ENCODE measurements at places on chromosomes 11 and 22.

DNA sequence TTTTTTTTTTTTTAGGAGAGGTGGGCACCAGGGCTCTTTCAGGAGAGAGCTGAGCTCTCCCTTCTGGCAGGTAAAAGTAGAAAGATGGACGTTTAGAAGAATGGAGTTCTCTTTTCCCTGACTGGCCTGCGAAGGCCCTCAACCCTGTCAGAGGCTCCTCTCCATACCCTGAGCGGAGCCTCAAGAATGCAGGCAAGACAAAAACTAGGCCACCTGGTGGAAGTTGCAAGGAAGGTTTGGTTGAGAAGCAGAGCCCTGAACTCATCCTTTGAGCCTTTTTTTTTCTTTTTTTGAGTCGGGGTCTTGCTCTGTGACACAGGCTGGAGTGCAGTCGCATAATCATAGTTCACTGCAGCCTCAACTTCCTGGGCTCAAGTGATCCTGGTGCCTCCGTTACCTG, 1.4 kb downstream of the OTOG start:
- no peak for DNase-seq

DNA sequence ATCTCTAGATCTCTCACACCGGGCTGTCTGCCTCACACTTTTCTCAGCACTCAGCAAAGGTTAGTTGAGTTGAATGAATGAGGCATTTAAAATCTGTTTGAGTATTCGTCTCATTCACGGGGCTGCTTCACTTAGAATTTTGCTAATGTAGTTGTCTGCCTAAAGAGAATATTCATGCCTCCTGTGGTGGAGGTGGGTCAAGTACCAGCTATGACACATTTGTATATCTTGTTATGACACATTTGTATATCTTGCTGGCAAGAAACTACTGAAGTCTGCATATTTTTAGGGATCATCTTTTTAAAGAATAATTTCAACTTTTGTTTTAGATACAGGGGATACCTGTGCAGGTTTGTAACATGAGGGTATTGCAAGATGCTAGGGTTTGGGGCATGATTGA, 43.1 kb downstream of the LDLRAD3 start:
- no peak for DNase-seq

- DNase-seq, result no peak
Observed at GRCh38 chr11:8291421-8292350, 28.0 kb upstream of the LMO1 start.

DNA sequence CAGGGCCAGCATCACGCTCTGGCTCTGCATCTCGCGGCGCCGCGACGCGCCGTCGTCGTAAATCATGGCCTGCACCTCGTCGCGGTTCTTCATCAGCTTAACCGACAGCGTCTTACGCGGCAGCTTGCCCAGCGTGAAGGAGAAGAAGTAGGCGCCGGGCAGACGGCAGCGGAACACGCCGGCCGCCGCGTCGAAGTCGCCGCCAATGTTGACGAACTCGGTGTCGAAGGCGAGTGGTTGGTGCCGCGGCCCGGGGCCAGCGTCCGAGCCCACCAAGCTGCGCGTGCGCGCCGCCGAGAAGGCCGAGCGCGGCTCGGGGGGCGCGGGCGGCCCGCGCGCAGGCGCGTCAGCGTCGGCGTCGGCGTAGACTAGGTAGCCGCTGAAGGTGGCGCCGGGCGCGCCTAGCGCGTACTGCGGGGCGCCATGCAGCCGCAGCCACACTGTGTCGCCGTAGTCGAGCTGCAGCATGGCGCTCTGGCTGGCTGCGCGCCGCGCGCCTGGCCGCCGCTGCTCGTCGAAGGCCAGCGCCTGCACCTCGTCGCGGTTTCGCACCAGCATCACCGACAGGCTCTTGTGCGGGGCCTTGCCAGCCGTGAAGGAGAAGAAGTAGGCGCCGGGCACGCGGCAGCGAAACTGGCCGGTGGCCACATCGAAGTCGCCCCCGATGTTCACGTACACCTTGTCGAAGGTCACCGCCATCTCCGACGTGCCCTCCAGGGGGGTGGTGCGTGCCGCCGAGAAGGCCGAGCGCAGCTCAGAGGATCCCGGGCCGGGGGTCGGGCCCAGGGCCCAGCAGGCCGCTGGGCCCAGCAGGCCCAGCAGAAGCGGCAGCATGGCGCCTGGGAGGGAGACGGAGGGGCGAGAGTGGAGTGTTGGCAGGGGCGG, 3.7 kb downstream of the FAM180B start:
- DNase-seq, result no peak

GRCh38 chr11:109184376-109184775, 237.6 kb upstream of the C11orf87 start:
- DNase-seq, result no peak

DNA sequence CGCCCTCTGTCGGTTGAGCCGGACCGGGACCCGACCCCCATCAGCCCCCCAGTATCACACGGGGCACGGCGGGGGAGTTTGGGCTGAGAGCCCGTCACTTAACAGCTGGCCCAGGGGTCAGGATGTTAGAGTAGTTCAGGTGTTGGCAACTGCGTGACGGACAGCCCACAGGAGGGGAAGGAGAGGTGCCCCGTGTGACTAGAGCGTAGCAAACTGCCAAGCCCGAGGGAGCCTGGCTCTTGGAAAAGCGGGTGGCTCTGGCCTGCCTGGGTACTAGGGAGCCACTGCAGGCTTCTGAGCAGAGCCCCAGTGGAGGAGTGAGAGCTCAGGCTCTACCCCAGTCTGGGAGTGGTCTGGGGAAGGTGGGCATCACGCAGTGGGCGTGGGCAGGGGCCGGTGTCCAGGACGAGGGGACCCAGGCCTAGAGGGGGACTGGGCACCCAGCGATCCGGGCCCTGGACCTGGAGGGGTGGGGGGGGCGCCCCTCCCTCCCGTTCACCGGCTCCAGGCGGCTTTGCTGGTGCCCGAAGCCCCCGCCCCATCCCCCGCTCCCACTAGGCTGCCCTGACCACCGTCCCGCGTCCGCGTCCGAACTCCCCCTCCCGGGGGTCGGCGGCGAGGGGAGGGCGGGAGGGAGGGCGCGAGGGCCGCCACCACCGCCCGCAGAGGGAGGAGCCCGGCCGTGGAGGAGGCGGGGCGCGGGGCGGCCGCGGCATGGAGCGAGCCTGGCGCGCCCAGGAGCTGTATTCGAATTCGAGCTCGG, 24.4 kb downstream of the SHANK3 start:
- no peak for DNase-seq

DNA sequence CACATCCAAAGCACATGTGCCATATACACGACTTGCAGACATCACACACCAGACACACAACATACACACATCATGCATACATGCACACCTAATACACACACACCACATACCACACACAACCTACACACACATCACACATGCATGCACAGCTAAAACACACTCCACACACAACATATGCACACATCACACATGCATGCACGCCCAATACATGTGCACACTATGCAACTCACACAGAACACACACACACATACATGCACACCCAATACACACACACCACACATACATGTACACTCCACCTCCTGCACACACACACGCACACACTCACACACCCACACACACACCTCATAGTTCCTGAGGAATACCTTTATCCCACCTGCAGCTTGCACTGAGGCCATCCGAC, 436.0 kb downstream of the MIAT start:
- no peak for DNase-seq

DNA sequence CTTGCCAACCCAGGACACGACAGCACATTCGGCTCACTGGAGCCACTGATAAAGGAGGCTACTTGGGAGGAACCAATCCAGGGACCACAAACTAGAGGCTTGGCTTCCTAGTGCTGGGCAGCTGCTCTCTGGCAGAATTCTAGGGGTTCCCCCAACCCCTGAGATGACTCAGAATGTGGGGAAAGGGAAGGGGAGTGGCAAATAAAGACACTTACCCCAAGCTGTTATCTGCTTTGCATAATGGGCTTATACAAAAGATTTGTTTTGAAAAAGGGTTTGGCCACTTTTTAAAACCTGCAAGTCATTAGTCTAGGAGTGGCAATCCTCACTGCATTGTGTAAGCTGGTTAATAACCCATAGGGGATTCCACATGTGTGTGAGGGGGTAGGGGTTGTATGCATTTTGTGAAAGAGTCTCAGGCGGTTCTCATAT, 64.1 kb upstream of the LMO1 start:
- DNase-seq, result no peak

- DNase-seq, result no peak
Observed at GRCh38 chr11:83641511-83641910, 355.3 kb upstream of the CCDC90B start.

DNA sequence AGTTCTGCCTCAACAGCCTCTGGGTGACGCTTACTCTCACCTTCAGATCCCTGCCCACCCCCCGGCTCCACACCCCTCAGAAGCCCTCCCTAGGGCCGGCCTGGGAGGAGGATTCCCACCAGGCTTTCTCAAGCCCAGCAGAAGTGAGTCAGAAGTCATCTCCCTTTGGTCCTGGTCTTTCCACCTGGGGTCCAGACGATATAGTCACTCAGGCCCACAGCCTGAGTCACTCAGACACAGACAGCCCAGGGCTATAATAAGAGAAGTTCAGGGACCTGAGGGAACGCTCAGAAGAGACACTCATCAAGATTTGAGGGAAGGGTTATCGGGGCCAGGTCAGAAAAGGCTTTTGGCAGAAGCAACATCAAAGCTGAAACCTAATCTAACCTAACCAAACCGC, 127.1 kb downstream of the SPATA19 start:
- DNase-seq, result no peak

- no peak for DNase-seq
Observed at GRCh38 chr11:106695506-106695905, 322.8 kb downstream of the GUCY1A2 start.

DNA sequence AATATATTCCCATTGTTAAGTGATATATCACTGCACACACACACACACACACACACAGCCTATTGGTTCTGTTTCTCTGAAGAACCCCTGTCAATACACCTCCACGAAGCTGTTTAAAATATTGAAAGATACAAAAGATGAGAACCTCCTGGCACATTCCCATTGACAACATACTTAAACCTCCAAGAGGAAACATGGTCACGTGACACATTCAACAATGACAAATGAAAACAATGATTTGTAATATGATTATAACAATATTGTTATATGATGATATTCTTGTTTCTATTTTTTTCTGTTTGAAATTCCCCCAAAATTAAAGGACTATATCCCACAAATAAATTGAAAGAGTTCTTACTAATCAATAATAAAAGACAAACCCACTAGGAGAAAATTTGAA, 1344.9 kb downstream of the BRD1 start:
- no peak for DNase-seq

DNA sequence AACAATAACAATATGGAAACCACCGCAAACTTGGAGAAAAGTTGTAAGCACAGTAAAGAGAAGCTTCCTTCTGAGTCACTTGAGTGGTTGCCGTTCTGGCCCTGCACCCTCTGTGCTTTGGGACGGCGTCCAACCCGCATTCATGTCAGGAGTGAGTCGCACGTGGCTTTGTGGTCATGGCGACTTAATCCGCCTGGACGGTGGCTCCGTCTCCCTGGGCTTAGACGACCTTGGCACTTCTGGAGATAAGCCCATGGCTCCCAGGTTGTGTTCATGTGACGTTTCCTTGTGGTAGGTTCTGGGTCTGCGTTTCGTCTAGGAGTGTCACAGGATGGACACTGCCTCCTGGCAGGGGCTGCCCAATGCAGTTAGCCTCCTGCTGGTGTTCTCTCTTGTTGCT, 40.5 kb downstream of the TPCN2 start:
- DNase-seq, result no peak

DNA sequence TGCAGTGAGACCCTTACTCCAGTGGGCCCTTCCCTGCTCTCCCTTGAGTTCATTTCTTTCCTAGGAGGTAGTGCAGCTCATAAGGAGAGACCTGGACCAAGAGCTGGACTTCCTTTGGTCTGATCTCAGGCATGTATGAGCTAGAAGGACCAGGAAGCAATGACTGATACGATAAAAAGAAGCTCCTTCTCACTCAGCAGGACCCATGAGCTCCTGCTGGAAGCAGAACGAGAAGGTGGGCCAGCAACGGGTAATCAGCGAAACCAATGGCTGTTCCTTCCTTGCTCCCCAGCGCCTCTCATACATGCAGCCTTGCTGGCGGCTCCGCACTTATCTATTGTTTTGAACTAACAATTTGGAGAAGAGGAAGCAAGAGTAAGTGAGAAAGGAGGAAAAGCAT, 56.8 kb downstream of the RPUSD4 start:
- DNase-seq, result no peak

DNA sequence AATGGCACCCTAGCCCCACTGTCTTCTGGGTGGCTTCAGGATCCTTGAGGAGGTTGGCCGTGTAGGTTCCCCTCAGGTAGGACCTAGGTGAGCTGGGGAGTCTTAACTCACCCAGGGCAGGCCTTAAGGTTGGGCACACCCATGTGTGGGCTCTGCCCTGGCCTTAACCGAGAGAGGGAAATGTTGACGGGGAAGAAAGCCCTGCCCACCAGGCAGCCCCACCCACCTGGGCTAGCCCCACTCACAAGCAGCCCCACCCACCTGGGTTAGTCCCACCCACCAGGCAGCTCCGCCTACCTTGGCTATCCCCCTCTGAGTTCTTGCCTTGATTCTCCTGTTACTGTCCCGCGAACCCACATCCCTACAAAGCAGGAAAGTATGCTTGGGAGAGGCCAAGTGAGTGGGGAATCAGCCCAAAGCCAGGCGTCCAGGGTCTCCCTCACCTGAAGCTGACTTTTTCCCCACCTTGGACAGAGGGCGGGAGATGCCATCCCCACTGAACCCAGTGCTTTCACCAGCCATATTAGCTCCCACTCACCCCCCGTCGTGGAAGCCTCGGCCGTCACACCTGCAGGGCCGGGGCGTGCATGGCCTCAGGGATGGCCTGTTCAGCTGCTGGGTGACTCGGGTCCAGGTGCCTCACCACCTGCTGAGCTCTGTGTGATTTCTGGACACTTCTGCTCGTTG, at the start of gene MYEOV:
Gene MYEOV (plus strand): TSS at position 337 of the 687 bp plus-strand sequence. CDS start 1,200 bp downstream, outside the sequence.
- no peak for DNase-seq

DNA sequence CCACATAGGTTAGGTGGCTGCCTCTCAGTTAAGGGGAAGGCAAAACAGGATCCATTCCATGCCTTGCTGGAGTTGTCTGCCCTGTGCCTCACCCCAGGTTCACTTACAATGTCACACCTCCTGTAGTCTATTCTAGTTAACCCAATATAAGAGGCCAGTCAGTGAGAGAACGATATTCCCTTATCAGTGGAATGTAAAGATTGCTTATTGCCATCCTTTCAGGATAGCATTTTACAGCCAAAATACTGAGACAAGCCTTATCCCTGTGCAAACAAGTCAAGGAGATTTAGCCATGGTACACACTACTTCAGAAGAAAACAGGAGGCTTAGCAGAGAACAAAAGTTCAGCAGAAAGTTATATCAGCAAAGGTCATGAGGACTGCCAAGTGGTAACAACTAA, 5.5 kb downstream of the CYP2R1 start:
- no peak for DNase-seq

- no peak for DNase-seq
Observed at GRCh38 chr11:72229925-72230763, 5.6 kb downstream of the INPPL1 start.

GRCh38 chr22:30893434-30894370, 74.9 kb downstream of the MORC2 start:
- no peak for DNase-seq

- DNase-seq, result no peak
Observed at GRCh38 chr11:26947904-26948639, 45.8 kb upstream of the FIBIN start.

Measured in effector CD4-positive, alpha-beta T cell (primary cell).